NCI-H1436 treated with DMSO at 0.1 percent for 48 hours (cell line): ENCODE measurements at places on chromosomes 3 and 15.

DNA sequence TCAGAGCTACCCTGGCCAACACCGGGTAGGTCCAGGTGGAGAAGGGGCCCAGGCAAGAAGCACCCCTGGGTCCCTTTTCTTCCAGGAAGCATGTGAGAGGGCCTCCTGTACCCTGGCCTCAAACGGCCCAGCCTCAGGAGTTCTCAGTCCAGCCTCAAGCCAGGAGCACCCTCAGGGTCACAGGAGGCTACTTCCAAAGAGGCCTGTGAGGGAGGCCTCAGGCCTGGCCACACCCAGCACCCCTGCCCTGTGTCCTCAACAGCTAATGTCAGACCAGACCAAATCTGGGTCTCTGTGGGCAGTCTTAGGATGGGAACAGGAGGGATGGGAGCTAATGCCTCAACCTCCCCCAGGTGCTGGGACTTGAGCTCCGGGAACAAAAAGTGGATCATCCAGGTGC, 23.5 kb downstream of the PTH1R start:
- DNase-seq, result no peak

DNA sequence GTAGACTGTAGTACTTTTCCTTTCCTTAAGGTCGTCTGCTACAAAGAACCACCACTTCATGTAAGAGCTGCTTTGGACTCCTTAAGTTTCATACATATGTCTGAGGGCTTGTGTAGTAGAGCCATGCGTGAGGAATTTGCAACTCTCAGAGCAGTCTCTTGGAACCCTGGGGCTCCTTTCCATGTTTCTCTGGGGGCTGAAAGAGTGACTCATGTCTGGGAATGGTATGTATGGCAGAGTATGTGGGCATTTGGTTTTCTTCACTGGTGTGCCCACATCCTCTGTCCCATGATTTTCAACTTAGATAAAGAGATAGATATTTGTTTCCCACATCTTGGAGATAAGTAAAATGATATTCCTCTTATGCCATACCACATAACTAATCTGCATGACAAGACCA, 20.6 kb upstream of the RBM5 start:
- DNase-seq, result no peak

DNA sequence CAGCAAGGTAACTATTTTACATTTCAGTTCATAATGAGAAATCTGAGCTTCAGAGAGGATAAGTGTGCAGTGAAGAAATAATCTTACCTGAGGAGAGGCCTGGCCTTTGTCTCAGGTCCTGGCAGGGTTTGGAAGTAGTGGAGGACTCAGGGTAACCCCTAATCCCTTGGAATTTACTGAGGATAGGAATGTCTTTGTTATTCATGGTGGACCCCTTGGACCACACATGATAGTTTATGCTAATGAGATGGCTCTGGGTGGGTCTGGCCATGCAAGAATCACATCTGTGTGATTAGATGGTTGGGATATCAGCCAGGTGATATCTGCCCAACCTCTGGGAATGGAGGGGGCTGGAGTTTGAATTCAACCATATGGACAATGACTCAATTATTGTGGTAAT, 65.0 kb upstream of the DAZL start:
- no peak for DNase-seq

DNA sequence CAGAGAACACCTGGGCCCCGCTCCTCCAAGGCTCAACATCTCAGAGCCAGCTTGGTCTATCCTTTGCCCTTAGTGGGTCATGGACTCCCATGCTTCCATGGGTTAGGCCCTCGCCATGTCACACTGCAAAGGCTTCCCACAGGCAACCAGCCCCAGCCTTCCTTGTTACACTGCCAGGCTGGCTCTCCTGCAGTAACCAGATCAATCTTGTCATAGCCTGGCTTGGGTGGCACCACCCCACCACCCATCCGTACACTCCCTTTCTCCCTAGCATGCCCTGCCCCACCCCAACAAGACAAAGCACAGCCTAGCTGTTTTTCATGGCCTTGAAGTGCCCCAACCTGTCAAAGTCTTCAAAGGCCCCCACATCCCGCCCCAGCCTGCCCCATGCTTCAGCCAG, 30.5 kb downstream of the CA12 start:
- no peak for DNase-seq

DNA sequence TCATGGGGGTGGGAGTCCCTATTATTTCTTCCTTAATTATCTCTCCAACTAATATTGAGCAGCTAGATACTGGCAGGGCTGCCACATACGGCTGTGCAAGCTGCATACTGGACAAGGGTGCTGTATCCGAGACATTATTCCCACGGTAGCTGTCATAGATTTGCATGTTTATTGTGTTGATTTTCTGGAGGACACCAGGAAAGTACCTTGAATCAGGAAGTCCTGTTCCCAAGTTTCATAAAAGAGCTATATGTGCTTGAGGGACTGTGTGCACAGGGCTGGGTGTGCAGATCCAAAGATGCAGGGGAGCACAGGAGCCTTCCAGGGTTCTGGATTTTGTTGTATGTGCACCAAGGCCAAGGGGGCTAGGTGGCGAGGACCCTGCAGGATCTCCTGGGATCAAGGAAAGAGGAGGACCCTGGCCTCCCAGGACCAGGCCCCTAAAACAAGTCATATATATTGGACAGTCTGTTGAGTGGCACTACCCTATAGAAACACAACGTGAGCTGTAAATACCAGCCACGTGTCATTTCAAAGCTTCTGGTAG, 119.2 kb upstream of the ALDH1A3 start:
- DNase-seq, result no peak

- no peak for DNase-seq
These were observed 217.0 kb upstream of the LRIG1 start for GRCh38 chr3:66717806-66718205.

DNA sequence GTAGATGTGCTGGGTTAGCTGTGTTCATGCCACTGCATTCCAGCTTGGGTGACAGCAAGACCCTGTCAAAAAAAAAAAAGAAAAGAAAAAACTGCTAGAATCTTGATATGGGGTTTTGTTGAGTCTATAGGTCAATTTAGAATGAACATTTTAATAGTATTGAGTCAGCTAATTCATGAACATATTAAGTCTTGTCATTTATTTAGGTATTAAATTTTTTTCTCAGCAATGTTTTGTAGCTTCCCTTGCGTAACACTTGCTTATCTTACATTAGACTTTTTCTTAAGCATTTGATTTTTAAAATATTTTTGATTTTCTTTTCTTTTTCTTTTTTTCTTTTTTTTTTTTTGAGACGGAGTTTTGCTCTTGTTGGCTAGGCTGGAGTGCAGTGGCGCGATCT, 60.7 kb upstream of the GOLGA6B start:
- DNase-seq, result no peak

GRCh38 chr15:98923171-98923570, 84.4 kb downstream of the PGPEP1L start:
- no peak for DNase-seq

- DNase-seq, result no peak
These were observed 217.3 kb upstream of the GOLIM4 start for GRCh38 chr3:168312984-168313383.

GRCh38 chr15:80591938-80592825, 102.9 kb upstream of the ABHD17C start:
- no peak for DNase-seq

DNA sequence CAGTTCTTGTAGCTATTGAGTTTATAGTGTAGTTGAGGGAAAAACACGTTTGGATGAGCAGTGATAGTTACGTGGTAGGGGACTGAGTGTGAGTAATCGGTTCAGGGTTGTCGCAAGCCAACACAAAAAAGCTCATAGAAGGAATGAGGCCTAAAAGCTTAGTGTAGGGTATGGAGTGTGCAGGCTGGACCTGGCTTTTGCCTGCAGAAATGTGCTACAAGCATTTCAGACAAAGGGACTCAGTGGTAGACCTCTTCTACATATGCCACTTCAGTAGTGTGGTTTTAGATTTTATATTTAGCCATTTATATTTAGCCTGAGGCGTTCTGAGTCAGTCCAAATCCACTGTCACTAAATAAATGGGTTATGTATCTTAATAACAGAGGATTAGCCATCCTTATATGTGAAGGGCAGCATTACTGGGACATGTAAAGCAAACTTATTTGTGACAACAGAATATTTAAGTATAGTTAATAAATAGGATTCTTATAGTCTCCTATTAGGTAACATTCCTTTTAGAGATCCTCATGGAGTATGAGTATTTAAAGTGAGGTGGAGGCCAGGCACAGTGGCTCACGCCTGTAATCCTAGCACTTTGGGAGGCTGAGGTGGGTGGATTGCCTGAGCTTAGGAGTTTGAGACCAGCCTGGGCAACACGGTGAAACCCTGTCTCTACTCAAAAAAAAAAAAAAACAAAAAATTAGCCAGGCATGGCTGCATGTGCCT, 21.8 kb downstream of the ATP2C1 start:
- DNase-seq, result no peak

GRCh38 chr3:186099178-186099577, 9.7 kb downstream of the ETV5 start:
- no peak for DNase-seq

GRCh38 chr3:128380295-128380694, 86.4 kb downstream of the DNAJB8 start:
- DNase-seq, result no peak

DNA sequence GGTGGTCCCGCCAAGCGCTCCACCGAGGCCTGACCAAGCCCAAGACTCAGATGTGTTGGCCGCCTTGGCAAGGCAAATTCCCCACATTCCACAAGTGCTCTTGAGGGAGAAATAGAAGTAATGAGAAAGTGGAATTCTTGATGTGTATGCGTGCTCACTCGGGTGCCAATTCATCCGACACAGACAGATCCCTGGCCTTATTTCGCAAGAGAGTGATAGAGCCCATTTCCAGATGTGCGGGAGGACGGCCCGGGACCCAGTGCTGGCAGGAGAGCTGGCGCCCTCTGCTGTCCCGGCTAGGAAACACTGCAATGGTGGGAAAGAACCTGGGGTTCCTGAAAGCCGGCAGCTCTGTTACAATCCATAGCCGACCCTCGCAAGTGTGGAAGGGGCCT, 76.0 kb downstream of the HMG20A start:
- DNase-seq, result no peak

- no peak for DNase-seq
These were observed 6.8 kb downstream of the CHRM5 start for GRCh38 chr15:33975022-33975565.

- no peak for DNase-seq
These were observed 352.6 kb downstream of the ERC2 start for GRCh38 chr3:56115698-56116097.

GRCh38 chr3:116020495-116020894, 397.2 kb downstream of the GAP43 start:
- DNase-seq, result no peak

DNA sequence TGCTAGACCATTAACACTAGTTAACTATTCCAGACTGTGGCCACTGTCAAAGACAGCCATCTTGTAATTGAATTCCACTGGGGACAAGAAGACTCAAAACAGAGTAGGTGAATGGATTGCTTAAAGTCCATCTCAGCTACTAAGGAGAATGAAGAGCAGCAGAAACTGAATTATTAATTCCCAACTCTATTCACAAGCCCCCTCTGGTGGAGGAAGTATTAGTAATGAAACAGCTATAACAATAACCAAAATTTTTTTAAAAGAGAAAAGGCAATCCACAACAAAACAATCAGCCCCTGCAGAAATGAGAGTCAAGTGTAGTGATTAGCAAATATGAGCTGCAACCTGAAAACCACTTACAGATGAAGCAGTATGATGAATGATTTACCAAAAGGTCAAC, 302.8 kb downstream of the FHIT start:
- DNase-seq, result no peak

- DNase-seq, result no peak
These were observed 75.9 kb downstream of the SCN5A start for GRCh38 chr3:38573556-38573955.

DNA sequence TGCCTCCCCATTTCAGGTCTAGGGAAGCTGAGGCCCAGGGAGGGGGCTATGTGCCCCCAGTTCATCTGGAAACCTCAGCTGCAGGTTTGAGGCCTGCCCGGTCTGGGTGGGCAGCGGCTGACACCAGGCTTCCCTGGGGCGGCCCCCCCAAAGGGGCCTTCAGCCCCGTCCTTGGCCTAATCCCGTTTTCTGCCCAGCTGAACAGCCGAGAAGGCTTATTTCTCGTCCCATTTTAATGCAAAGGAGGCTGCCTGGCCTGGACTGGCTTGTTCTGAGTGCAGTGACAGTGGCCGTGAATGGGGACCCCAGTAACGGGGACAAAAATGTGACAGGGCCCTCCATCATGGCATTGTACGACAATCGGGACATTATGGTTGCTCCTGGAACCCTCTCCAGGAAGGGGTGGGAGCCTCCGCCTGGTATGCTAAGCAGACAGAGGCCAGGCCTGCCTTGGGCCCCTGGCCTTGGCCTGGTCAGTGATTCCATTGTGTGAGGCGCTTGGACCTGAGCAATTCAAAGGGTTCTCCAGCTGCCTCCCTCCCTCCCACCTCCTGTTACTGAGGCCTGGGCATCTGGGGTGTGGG, 93.9 kb downstream of the WNT7A start:
- DNase-seq, result no peak

- no peak for DNase-seq
These were observed 116.3 kb downstream of the MAGI1 start for GRCh38 chr3:65922441-65922840.

DNA sequence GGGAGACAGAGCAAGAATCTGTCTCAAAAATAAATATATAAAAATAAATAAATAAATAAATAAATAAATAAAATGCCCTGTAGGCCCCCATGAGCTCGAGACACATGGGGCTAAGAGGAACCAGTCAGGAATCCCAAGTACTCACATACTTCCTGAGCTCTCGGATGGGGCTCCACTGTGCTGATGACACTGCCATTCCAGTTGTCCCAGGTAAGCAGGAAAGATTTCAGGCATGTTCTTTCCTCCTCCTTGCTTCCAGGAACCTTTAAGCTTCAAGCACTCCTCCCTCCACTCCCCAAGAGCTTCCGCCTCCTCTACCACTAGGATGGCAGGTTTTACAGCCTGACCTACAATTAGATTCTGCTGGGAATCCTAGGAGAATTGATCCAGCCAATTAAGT, 113.4 kb downstream of the SLC49A4 start:
- DNase-seq, result no peak

GRCh38 chr3:3178498-3179328, 778 bp downstream of the CRBN start:
- DNase-seq, result no peak

- no peak for DNase-seq
These were observed 11.2 kb downstream of the STIMATE start for GRCh38 chr3:52886049-52886730.

DNA sequence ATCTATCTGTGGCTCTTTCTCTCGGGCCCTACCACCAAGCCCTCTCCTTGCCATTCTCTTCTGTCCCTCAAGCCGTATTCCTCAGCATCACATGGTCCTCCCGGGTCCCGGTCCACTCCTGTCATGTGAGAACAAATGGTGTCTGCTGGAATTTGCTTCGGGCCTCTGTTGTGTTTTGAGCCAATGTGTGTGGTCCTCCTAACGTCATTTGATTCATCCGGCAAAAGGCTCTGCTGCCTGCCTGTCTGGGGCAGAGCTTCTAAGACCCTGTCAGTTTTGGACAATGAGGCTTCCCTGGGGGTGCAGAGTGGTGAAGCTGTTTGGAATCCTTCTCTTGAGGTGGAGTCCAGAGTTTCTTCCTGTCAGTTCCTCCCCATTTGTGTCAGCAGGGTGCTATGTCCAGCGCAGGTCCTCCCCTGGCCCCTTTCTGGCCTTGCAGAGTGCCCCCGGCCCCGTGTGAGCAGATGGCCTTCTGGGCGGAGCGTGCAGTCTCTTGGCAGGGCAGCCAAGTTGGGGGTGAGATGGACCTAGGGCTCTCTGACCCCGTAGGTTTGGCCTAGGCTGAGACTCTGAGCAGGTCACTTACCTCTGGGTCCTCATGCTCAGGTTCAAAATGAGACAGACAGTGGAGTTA, 93.6 kb downstream of the APBA2 start:
- no peak for DNase-seq

- DNase-seq, result no peak
These were observed 4.3 kb downstream of the SELENOT start for GRCh38 chr3:150607267-150608065.
